ENCODE measurements at places on chromosomes 16 and 17. TPM values are rescaled to one million over a fixed set of nuclear protein-coding genes. Genes with fewer than 3 reads are reported as not detected.
A peak's percentile ranks its signal among the peaks of the same experiment; 100 is the strongest.

KRTAP4-9 gene
- total RNA-seq = not detected

ASB16 gene
- total RNA-seq = not detected

RAI1 gene
- 2.1 TPM for total RNA-seq

HSPB9 gene
- not detected for total RNA-seq

IRX6 gene
- not detected for total RNA-seq

KRT16 gene
- total RNA-seq = not detected

WBP2 gene
- 36.2 TPM for total RNA-seq

CRYBA1 gene
- not detected for total RNA-seq

FAM222B gene
- 78.5 TPM for total RNA-seq

DNA sequence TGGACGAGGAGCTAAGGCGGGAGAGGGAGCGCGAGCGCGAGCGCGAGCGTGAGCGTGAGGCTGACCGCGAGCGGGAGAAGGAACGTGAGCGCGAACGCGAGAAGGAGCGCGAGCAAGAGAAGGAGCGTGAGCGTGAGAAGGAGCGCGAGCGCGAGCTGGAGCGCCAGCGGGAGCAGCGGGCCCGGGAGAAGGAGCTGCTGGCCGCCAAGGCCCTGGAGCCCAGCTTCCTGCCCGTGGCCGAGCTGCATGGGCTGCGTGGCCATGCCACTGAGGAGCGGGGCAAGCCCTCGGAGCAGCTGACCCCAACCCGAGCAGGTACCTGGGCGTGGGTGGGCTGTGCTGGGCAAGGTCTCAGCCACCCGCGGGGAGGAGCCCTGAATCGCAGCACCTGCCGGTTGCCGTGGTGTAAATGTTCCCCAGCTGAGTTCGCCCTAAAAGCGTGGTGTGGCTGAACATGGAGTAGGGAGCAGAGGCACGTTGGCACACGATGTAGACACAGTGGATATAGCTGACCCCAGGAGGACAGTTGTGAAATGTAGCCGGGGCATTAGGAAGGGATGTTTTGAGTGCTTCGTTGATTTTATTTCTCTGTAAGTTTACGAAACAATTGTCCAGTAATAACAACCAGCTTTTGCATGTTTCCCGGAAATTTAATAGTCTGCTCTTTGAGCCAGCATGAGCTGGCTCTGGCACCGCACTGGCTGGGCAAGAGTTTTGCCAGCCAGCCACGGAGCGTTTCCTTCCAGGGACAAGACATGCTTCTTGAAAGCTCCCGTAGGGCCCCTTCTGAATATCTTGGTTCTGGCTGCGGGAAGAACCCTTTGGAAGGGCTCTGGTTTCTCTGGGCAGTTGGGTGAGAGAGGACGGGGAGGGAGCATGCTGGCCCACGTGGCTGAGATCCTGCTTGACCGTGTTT lies 32.1 kb downstream of the GINS2 start:
- H3K27ac ChIP-seq = peak overlapping the region; percentile 63
- H3K36me3 ChIP-seq = 0 out of 2 replicates have a peak, but pooled peaks cover 11% of the 10 kb centered on the region
- no peak overlapping the region for H3K4me3 ChIP-seq
- H3K27me3 ChIP-seq = no peaks in the 10 kb centered on the region
- H3K4me1 ChIP-seq = no peaks in the 10 kb centered on the region

DNA sequence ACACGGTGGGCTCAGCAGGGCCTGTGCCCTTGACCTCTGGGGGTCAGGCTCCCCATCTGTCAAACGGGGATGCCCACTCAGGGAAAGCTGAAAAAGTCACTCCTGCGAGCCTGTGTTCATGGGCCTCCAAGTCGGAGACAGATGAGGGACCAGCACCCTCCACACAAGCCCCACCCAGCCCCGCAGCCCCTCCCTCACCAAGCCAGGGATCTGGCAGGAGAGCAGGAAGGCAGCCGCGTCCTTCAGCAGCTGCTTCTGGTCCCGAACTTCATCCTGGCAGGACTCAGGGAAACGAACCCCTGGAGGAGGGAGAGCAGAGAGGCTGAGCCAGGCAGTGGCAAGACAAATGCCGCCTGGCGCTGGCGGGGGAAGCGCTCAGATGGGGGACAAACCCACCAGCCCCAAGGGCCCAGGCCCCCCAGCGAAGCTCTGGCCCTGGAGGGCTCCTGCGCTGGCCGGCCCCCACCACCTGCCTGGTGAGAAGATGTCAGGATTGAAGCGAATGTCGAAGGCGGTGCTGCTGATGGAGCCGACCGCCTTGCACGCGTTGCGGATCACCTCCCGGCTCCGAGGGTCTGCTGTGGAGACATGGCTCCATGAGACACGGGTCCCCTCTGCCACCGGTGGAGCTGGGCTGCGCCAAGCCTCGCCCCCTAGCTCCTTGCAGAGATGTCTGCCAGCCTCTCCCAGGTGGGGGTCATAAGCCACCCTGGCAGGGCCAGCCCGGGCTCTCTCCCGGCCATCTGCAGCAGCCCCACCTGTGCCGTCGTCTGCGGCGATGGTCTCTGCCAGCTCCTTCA lies 15.4 kb downstream of the CLUH start:
- H3K4me3 ChIP-seq = no peak overlapping the region
- no peaks in the 10 kb centered on the region for H3K27me3 ChIP-seq
- H3K27ac ChIP-seq = no peak overlapping the region
- no peaks in the 10 kb centered on the region for H3K36me3 ChIP-seq

- no peak overlapping the region for H3K27ac ChIP-seq
- peak overlapping the region; percentile 99 for H3K4me3 ChIP-seq
- H3K4me1 ChIP-seq = peaks cover 34% of the 10 kb centered on the region
- DNase-seq = no peak
These were observed 145.3 kb downstream of the SPECC1 start for GRCh38 chr17:20154286-20155000.

GRCh38 chr17:56185491-56186221 lies 32.4 kb downstream of the ANKFN1 start:
- H3K4me1 ChIP-seq = no peaks in the 10 kb centered on the region
- no peaks in the 10 kb centered on the region for H3K27me3 ChIP-seq
- no peaks in the 10 kb centered on the region for H3K36me3 ChIP-seq
- H3K27ac ChIP-seq = no peak overlapping the region
- DNase-seq = no peak

DNA sequence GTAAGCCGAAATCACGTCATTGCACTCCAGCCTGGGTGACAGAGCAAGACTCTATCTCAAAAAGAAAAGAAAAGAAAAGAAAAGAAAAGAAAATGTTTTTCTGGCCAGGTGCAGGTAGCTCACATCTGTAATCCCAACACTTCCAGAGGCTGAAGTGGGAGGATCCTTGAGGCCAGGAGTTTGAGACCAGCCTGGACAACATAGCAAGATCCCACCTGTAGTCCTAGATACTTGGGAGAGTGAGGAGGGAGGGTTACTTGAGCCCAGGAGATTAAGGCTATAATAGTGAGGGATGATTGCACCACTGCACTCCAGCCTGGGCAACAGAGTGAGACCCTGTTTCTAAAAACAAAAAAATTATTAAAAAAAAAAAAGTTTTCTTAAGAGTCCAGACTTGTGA lies 2.5 kb upstream of the ATP5MC1 start:
- no peak overlapping the region for H3K27ac ChIP-seq
- no peak overlapping the region for H3K4me3 ChIP-seq
- H3K4me1 ChIP-seq = peaks cover 5% of the 10 kb centered on the region
- no peak for DNase-seq

- H3K27ac ChIP-seq = no peak overlapping the region
- H3K4me3 ChIP-seq = no peak overlapping the region
- peaks cover 6% of the 10 kb centered on the region for H3K4me1 ChIP-seq
- no peaks in the 10 kb centered on the region for H3K36me3 ChIP-seq
These were observed 154.6 kb downstream of the NTN1 start for GRCh38 chr17:9175700-9176467.

DNA sequence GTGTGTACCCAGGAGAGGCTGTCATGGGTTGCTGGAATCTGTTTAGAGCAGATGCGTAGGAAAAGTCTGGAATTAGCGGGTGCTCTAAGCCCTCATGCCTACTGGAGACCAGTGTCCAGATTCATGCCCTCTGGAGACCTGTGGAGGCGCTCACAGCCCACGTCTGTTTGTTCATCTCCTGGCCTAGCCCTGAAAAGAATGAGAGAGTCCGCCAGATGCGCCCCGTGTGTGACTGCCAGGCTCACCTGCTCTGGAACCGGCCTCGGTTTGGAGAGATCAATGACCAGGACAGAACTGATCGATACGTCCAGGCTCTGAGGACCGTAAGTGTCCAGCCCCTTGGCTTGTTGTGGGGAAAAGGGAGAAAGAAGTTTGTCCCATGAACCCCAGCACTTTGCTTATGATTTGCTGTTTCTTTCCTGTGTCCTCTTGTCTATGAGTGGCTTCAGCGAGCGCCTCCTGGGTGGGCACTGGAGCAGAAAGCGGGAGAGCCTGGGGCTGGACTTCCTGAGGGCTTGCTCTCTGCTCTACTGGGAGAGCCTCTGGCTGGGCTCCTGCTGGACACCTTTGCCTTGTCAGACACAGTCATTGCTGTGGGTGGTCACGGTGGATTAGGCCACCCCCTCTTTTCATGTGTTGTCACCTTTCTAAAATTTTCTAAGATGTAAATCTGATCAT lies 35.3 kb downstream of the PRMT7 start:
- peaks cover 9% of the 10 kb centered on the region for H3K36me3 ChIP-seq
- no peak overlapping the region for H3K4me3 ChIP-seq
- H3K27ac ChIP-seq = no peak overlapping the region

DNA sequence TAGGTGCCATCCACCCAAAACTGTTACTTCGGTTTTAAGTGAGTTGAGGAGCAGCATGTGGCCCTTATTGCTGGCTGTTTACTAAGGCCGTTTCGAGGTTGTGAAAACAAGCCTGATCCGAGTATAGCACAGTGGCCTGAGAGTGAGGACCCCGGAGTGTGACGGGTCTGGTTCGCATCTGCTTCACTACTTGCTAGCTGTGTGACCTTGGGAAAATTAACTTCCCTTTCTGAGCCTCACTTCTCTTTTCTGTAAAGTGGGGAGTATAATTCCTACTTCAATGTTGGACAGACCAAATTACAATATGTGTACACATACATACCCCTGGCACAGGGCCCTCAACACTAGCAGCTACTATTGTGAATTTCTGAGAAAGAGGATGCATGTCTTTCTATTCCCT lies 11.7 kb upstream of the HEATR6 start:
- H3K4me1 ChIP-seq = peaks cover 19% of the 10 kb centered on the region
- no peaks in the 10 kb centered on the region for H3K36me3 ChIP-seq
- no peaks in the 10 kb centered on the region for H3K27me3 ChIP-seq
- H3K4me3 ChIP-seq = no peak overlapping the region
- no peak overlapping the region for H3K27ac ChIP-seq
- DNase-seq = no peak

DNA sequence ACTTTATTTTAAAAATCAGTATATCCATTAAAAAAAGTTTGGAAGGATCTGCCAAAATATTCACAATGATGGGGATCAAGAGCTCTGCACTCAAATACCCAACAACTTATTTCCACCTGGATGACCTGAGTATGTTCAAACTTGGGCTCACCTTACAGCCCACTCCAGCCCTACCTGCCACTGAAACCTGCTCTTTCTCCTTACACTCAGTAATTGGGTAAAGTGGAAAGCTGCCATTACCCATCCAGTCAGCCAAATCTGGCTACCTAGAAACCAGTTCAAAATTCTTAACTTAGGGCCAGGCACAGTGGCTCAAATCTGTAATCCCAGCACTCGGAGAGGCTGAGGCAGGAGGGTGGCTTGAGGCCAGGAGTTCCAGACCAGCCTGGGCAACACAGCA lies 9.6 kb downstream of the VPS53 start:
- peaks cover 7% of the 10 kb centered on the region for H3K36me3 ChIP-seq
- H3K4me3 ChIP-seq = no peak overlapping the region
- DNase-seq = no peak
- 0 out of 2 replicates have a peak, but pooled peaks cover 2% of the 10 kb centered on the region for H3K4me1 ChIP-seq

DNA sequence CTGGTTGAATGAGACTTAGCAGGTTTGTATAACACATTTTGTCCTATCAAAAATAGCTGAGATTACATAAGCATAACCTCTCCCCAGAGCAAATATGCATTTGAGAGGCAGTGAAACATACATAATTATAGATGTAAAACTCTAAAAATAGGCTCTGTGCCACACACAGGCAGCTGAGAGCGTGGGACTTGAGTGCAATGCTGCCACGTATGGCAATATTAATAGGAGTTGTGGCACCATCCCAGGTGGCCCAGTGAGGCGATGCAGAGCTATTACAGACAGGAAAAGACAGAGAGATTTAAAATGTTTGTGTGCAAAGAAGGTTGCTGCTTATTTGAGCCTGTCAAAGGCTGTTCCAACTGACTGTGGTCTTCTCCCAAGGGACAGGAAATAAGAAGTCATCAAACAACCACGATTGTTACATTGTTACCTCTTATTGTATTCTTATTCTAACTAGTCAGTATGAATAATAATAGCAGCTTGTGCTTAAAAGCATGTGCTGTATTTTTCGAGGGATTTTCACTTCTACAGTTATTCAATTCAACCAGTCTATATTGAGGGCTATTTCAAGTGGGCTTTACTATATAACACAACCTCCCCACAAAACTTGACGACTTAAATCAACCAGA lies 116.5 kb downstream of the SALL1 start:
- no peak overlapping the region for H3K27ac ChIP-seq
- H3K36me3 ChIP-seq = no peaks in the 10 kb centered on the region
- no peak for DNase-seq

GRCh38 chr16:89307421-89307805 lies 89.9 kb downstream of the ZNF778 start:
- H3K4me3 ChIP-seq = no peak overlapping the region
- H3K27me3 ChIP-seq = no peaks in the 10 kb centered on the region
- no peaks in the 10 kb centered on the region for H3K4me1 ChIP-seq
- H3K27ac ChIP-seq = no peak overlapping the region
- no peaks in the 10 kb centered on the region for H3K36me3 ChIP-seq

- H3K4me1 ChIP-seq = no peaks in the 10 kb centered on the region
- H3K4me3 ChIP-seq = no peak overlapping the region
- H3K36me3 ChIP-seq = no peaks in the 10 kb centered on the region
These were observed 317.2 kb upstream of the KCNJ16 start for GRCh38 chr17:69757688-69758430.

GRCh38 chr16:66690106-66690847 lies 6.3 kb downstream of the CMTM4 start:
- peaks cover under 1% of the 10 kb centered on the region for H3K27me3 ChIP-seq
- DNase-seq = no peak
- H3K4me3 ChIP-seq = no peak overlapping the region
- peaks cover 24% of the 10 kb centered on the region for H3K4me1 ChIP-seq

- DNase-seq = no peak
- H3K27me3 ChIP-seq = peaks cover 30% of the 10 kb centered on the region
- no peaks in the 10 kb centered on the region for H3K36me3 ChIP-seq
- no peak overlapping the region for H3K27ac ChIP-seq
These were observed 10.7 kb upstream of the CNGB1 start for GRCh38 chr16:57981636-57982035.

GRCh38 chr16:59341368-59341767 lies 607.3 kb upstream of the GOT2 start:
- H3K27ac ChIP-seq = no peak overlapping the region
- no peaks in the 10 kb centered on the region for H3K36me3 ChIP-seq
- no peak overlapping the region for H3K4me3 ChIP-seq
- peaks cover 7% of the 10 kb centered on the region for H3K4me1 ChIP-seq
- H3K27me3 ChIP-seq = peaks cover 99% of the 10 kb centered on the region

GRCh38 chr16:17294856-17295255 lies 175.9 kb downstream of the XYLT1 start:
- no peak for DNase-seq
- H3K4me3 ChIP-seq = no peak overlapping the region
- no peaks in the 10 kb centered on the region for H3K27me3 ChIP-seq
- H3K27ac ChIP-seq = no peak overlapping the region
